ENCODE measurements at places on chromosomes 7 and 10. TPM values are rescaled to one million over a fixed set of nuclear protein-coding genes. Genes with fewer than 3 reads are reported as not detected.

LIPK gene
- not detected for total RNA-seq

AKR1D1 gene
- not detected for total RNA-seq

PCDH15 gene
- not detected for total RNA-seq

VSTM4 gene
- total RNA-seq = not detected

ETV1 gene
- total RNA-seq = not detected

CLRN3 gene
- total RNA-seq = not detected

GJC3 gene
- not detected for total RNA-seq

All from Karpas-422 (cell line).